ENCODE measurements at places on chromosomes 11 and 22.

- DNase-seq = no peak
These were observed 170.3 kb upstream of the NARS2 start for GRCh38 chr11:78744949-78745348.

DNA sequence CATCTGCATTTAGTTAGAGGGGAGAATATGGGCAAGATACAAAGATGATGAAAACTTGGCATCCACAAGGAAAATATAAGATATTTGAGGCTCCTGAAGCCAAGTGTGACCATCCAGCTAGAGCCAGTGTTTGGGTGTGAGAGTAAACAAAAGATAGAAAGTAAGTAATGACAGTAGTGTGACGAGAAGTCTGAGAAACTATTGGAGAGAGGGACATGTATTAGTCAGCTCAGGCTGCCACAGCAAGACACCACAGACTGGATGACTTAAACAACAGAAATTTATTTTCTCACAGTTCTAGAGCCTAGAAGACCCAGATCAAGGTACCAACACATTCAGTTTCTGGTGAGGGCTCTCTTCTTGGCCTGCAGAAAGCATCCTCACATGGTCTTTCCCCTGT lies 6.4 kb upstream of the CCKBR start:
- DNase-seq = no peak

DNA sequence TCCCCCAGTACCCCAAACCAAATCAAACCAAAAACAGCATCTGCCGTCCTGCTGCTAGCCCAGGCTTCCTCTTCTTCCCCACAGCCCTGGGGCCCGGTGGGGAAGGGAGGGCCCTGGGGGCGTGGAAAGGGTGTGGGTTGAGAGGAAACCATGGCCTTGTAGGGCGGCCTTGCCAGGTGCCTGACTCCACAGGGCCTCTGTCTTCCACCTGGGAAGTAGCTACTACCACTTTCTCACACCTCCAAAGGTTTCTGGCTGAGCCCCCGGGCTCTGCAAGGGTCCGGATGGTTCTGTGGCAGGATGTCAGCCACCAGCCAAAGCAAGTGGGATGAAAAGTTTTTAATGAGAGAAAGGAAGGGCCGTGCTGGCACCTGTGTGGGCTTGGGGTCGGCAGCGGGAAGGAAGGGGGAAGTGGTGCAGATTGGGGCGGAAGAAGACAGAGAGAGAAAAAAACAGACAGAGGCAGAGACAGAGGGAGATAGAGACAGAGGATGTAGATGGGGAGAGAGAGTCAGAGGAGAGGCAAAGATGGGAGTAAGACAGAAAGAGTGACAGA lies 10.5 kb downstream of the TPST2 start:
- no peak for DNase-seq

GRCh38 chr11:79437981-79438630 lies 2.7 kb downstream of the TENM4 start:
- no peak for DNase-seq

- no peak for DNase-seq
These were observed 1091.9 kb upstream of the TENM4 start for GRCh38 chr11:80532633-80533232.

- no peak for DNase-seq
These were observed 181.4 kb downstream of the DBX1 start for GRCh38 chr11:19978668-19979518.

GRCh38 chr22:27327497-27327896 lies 474.1 kb downstream of the MN1 start:
- no peak for DNase-seq

- no peak for DNase-seq
These were observed 11.6 kb downstream of the MMP3 start for GRCh38 chr11:102831489-102832440.

DNA sequence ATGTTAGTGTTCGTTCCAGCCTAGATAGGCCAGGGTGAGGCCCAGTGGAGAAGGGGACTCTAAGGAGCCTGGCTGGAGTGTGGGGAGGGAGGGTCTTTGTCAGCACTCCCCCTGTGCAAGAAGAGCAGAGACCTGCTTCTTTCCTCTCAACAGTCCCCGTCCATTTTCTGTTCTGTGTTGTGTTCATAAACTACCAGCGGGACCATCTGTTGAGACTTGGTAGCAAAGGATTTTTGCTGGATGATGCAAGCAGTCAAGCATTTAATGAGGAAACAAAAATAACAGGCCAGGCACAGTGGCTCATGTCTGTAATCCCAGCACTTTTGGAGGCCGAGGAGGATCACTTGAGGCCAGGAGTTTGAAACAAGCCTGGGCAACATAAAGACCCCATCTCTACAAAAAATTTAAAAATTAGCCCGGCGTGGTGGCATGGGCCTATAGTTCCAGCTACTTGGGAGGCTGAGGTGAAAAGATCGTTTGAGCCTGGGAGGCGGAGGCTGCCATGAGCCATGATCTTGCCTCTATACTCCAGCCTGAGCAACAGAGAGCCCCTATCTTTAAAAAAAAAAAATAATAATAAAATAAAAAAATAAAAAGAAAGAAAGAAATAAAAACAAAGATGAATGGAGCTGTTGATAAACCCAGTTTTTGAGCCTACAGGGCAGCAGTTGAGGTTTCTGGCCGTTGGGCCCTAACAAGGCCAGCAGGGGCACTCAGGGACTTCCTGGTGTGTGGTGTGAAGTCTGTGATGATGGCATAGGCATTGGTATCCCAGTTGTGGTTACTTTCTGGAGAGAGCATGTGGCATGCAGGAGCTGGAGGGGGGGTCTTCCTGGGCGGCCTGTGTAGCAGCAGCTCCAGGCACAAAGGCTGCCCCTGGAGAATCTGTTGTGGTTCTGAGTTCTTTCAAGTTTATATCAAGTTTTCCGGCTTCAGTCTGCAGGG lies 1.7 kb upstream of the TXNRD2 start:
- no peak for DNase-seq

- DNase-seq = no peak
These were observed 3.4 kb downstream of the ROBO3 start for GRCh38 chr11:124868331-124869274.

GRCh38 chr22:26892166-26893041 lies 235.0 kb downstream of the MIAT start:
- DNase-seq = no peak

DNA sequence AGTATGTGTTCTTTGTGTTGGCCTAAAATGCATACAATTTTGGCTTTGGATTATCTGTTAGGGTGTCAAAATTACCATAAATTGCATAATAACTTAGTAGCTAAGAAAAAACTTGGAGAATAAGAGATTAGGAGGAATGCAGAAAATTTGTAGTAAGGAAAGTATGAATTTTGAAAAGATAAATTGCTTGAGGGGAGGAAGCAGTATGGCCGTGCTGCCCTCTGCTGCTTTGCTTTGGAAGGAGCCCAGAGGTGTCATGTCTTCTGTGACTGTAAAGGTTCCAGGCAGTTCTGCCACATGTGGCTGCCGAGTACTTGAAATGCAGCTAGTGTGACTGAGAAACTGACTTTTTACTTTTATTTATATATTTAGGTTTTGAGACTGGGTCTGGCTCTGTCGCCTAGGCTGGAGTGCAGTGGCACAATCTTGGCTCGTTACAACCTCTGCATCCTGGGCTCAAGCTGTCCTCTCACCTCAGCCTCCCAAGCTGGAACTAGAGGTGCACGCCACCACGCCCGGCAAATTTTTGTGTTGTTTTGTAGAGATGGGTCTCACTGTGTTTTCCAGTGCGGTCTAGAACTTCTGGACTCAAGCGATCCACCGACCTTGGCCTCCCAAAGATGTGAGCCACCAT lies 1.8 kb downstream of the ADSL start:
- DNase-seq = no peak

- no peak for DNase-seq
These were observed 2.4 kb downstream of the MUC15 start for GRCh38 chr11:26569646-26570045.

DNA sequence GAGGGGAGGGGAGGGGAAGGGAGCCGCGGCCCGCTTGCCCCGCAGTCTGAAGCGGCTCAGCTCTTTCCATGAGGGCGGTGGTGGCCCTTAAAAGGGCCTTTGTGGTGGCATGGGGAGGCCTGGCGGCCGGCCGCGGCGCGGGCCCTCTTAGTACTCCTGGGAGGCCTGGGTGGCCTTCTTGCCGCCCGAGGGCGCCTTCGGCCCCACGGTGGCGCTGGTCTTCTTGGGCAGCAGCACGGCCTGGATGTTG lies 6.9 kb downstream of the DPAGT1 start:
- no peak for DNase-seq

DNA sequence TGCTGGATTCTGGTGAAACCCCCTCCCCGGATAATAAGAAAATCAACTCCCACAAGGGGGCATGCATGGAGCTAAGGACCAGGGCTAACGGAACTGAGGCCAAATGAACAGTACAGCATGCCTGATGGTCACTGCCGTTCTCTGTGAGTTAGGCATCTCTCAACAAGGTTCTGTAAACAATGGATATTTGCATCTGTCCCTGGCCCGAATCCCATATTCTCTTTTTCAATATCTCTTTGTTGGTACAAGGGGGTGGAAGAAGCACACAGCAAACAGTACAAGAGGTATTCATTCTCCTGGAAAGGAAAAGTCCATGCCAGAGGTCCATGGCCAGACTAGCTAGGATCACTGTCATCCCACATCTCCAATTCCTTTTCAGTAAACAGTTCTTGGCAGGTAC lies 32.2 kb upstream of the APOA1 start:
- no peak for DNase-seq

DNA sequence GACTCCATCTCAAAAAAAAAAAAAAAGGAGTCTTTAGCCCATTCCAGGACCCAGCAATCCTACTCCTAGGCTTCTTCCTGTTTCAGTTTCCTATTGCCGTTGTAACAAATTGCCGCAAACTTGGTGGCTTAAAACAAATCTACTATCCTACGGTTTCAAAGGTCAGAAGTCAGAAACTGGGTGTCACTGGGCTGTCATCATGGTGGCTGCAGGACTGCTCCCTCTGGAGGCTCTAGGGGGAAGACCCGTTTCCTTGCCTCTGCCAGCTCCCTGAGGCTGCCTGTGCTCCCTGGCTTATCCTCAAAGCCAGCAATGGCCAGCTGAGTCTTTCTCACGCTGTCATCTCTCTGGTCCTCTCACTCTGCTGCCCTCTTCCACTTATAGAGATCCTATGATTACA lies 8.7 kb upstream of the DAGLA start:
- no peak for DNase-seq

GRCh38 chr11:15093432-15093831 lies 20.0 kb downstream of the CALCB start:
- DNase-seq = no peak

- DNase-seq = no peak
These were observed 504 bp upstream of the ZNF215 start for GRCh38 chr11:6925636-6926207.

- no peak for DNase-seq
These were observed 4.8 kb downstream of the GRAMD1B start for GRCh38 chr11:123434911-123435310.

DNA sequence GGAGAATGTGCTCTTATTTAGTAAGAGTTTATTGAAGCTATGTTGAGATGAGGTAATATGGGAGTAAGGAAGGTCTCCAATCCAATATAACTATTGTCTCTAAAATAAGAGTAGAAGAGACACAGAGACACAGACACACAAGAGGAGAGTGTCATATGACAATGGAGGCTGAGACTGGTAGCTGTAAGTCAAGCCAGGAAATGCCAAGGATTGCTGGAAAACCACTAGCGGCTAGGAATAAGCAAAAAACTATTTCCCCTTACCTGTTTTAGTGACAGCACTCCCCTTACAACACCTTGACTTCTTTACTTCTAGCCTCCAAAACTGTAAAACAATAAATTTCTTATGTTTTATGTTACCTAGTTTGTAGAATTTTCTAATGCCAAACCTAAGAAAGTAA lies 1652.8 kb downstream of the LRRC4C start:
- DNase-seq = no peak

GRCh38 chr11:117376517-117376916 lies 48.9 kb downstream of the CEP164 start:
- no peak for DNase-seq

DNA sequence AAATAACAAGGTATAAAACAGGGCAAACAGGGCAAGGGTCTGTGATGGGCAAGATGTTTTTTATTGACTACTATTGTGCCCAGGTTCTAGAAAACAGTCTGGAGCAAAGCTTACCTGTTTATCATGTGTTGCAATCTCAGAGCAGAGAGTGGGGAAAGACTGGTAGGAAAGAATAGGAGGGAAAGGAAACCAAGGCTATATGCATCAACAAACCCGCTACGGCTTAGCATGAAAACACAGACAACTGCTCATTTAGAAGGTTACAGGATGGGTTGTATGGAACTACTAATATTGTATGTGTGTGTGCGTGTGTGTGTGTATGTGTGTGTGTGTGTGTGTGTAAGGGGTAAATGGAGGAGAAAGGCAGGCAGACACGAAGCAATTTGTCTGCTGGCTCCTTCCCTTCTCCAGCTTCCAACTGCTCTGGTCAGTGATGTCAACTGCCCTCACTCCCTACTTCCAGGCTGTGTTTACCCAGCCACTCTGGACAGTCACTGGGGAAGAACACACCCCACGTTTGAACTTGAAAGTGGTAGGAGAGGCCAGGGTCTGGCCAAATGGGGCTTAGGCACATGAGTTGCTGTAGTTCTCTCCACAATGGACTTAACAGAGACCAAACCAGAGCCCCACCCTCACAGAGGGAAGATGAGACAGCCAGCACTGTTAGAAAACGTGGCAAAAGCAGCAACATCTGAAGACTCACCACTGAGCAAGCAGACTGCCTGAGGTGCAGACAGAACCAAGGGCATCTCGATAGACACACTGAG lies 47.0 kb downstream of the GAB2 start:
- no peak for DNase-seq

- DNase-seq = no peak
These were observed 65.9 kb upstream of the SC5D start for GRCh38 chr11:121226415-121227263.

DNA sequence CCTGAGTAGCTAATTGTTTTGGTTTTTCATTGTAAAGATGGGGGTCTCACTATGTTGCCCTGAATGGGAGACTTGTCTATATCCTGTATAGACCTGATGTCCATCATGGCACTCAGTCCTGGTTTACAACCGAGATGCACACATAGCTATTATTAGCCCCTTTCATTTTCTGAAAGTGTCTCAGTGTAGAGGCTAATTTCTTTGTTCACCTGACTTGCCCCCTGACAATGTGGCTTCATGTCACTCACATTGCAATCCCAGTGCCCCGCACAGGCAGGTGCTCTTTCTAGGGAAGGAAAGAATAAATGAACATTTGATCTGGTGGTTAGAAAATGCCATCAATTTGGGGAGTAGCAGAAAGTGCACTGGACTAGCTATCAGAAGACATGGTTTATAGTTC lies 13.1 kb upstream of the KDM2A start:
- DNase-seq = no peak

- no peak for DNase-seq
These were observed 131.9 kb downstream of the RASSF10 start for GRCh38 chr11:13140873-13141655.

GRCh38 chr11:117984476-117984875 lies 1.7 kb upstream of the IL10RA start:
- no peak for DNase-seq

- peak; percentile 85 for DNase-seq
These were observed 16.6 kb downstream of the CRELD2 start for GRCh38 chr22:49934891-49935557.

GRCh38 chr22:25950111-25950510 lies 208.1 kb downstream of the MYO18B start:
- DNase-seq = no peak

Measured in stimulated activated CD8-positive, alpha-beta memory T cell treated with anti-CD3 and anti-CD28 coated beads, Interleukin-15, amount 100 ng/mL, for 4 hours (primary cell).